Hematopoietic multipotent progenitor cell treated with erythropoietin and hydrocortisone succinate and interleukin-3 and kit ligand, for 6 days (in vitro differentiated cells): ENCODE measurements at places on chromosomes 6 and 20.

DNA sequence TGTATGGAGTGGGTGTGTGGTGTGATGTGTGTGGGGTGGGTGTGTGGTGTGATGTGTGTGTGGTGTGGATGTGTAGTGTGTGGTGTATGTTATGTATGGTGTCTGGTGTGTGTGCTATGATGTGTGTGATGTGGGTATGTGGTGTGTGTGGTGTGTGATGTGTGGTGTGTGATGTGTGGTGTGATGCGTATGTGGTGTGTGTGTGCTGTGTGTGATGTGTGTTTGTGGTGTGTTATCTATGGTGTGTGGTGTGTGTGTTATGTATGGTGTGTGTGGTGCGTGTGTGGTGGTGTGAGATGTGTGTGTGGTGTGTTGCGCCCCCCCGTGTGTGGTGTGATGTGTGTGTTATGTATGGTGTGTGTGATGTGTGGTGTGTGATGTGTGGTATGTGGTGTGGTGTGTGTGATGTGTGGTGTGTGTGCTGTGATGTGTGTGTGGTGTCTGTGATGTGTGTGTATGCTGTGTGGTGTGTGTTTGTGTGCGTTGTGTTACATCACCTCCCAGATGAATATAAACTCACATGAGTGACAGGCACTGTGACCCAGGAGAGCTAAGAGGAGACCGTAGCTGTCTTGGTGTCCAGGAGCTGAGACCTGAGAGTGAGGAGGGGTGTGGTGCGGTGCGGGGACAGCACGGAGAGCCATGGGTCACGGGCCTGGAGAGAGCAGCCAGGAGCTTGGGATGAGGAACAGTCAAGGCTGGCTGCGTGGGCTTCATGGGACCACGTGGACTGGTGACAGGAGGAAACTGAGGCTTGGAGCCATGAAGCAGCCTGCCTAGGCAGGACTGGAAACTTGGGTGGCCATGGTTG is 8.8 kb downstream of the DLGAP4 start:
- DNase-seq: no peak

GRCh38 chr6:166087246-166087645 is 80.4 kb downstream of the TBXT start:
- DNase-seq: no peak

GRCh38 chr6:112221561-112221960 is 32.8 kb downstream of the LAMA4 start:
- DNase-seq: no peak

DNA sequence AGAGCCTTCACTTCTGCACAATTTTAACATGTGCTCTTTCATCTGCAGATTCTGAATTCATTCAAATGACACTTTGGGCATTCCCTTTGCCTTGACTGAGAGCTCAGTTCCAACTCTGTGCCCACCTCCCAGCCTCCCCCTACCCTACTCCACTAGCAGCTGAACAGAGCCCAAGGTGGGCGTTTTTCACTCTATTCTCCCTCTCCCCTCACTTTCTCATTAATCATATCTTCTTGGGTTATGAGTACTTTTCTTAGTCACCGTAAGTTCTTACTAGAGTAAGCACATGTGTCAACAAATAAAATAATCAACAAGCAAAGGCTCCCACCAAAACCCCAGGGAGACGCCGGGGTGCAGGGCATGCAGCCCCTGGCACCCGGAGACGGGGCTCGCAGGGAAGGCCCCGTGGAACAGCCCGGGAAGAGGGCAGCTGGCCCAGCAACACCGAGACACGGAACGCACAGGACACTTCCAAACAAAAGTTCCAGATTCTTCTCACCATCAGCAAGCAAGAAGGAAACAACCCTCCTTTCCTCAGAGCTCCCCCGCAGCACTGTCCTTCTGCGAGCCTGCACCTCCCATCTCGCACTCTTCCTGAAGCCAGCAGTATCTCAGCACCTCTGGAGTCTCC is 34.1 kb downstream of the TAF4 start:
- no peak for DNase-seq

DNA sequence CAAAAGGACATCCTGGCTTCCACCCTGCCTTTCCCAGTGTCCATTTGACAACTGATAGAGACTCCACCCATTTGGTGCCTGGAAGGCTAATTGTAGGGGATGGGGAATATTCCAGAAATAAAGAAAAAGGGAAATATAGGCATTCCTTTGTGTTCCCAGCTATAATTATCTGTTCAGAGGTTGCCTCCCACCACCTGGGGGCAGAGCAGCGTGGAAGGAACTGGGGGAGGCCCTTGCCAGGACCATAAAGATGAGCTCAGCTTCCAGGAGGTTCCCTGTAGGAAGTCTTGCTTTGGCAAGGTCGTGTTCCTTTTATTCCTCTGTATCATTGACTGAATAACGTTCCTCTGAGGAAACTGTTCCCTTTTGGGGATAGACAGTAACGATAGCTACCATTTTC is 214.7 kb downstream of the TFAP2C start:
- DNase-seq: no peak

- DNase-seq: no peak
Observed at GRCh38 chr6:117501722-117502121, 19.2 kb downstream of the DCBLD1 start.
